Right ventricle myocardium superior (tissue), 1 donor: ENCODE measurements at places on chromosomes 1 and 21.

GRCh38 chr1:147598621-147599361, 57.5 kb downstream of the BCL9 start:
- DNase-seq, result peak; percentile 65

GRCh38 chr1:96967311-96967710, 245.7 kb downstream of the PTBP2 start:
- DNase-seq, result no peak

DNA sequence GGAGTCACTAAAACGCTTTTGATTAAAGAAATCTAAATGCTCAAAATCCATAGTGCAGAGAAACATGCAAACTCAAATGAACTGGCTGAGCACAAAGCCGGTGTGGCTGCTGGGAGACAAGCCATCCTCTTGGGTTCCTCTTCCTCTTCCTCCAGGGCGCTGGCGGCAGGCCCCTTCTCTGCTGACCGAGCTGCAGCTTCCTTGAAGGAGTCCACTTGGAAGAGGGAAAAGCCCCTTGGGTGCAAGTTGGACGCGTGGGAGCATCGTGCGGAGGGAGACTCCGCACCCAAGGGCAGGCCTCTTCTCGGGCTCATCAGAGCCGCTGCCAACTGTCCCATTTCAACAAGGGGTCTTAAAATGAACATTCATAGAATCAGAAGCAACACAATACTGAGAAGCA, 7.9 kb downstream of the CCNL2 start:
- DNase-seq, result peak; percentile 24

- no peak for DNase-seq
Measured at GRCh38 chr1:212432272-212432660, 454 bp upstream of the NENF start.

GRCh38 chr21:33642896-33643657, 776 bp downstream of the ITSN1 start:
- DNase-seq, result peak; percentile 60

- no peak for DNase-seq
Measured at GRCh38 chr1:92410706-92411105, 76.0 kb downstream of the GFI1 start.

- DNase-seq, result no peak
Measured at GRCh38 chr1:202227053-202227672, 33.6 kb downstream of the LGR6 start.
